ENCODE measurements at places on chromosomes 6 and 20.

GRCh38 chr6:45741437-45742171, 274.1 kb downstream of the CLIC5 start:
- no peak for DNase-seq

DNA sequence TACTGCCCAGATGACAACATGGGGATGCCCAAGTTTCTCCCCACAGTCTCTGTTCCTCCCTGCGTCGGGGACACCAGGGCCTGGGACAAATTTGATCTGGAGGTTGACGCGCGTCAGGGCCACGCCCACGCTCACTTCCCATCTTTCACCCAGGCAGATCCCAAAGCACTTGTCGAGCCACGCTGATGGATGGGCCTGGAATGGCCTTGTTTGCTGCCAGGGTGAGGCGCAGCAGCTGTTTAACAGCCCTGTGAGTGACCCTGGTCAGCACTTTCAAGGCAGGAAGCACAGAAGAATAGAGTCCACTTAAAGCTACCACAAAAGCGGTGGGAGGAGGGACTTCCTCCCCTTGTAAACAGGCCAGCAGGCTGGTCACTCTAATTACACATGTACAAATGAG, 324.7 kb upstream of the JARID2 start:
- DNase-seq = no peak

DNA sequence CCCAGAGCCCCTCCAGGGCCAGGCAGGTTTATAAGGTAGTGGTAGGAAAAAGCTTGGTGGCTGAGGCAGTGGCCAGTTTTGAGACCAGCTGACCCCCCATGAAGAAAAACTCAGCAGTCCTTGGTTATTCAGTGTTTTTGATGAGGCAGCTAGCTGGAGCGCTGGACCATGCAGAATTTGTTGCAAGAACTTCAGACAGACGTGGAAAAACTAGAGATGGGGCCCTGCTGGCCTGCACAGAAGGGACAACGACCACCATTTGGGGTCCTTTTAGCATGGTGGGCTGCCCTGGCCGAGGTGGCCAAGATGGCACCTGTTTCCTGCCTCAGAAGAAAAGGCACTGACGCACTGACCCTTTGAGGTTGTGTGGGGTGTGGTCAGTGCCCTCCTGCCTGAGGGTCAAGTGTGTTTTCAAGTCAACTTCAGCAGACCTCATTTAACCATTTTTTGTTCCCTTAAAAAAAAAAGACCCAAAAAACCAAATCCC, 2.7 kb downstream of the RPS21 start:
- DNase-seq = no peak

DNA sequence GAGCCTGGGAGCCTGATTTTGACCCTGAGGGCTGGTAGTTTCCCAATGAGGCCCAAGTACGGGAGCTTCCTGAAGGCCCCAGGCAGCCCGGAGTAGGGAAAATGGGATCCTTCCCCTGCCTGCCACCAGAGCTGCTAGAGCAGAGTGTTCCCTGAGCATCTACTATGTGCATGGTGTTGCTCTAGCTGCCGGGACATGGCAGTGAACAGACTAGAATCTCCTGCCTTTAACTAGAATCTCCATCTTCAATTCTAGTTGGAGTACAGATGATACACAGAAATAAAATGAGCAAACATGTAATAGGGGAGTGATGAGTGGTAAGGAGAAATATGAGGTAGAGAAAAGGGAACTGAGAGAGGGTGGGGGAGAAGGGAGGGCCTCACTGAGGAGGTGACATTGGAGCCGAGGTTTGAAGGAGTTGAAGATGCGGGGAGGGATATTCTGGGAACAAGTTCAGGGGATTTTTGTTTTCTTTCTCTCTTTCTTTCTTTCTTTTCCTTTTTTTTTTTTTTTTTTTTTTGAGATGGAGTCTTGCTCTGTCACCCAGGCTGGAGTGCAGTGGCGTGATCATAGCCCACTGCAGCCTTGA, 18.5 kb downstream of the VSTM2L start:
- DNase-seq = no peak

GRCh38 chr6:143146186-143146851, 85.6 kb downstream of the AIG1 start:
- no peak for DNase-seq

- DNase-seq = no peak
Observed at GRCh38 chr6:166772518-166772917, 145.5 kb upstream of the RPS6KA2 start.

DNA sequence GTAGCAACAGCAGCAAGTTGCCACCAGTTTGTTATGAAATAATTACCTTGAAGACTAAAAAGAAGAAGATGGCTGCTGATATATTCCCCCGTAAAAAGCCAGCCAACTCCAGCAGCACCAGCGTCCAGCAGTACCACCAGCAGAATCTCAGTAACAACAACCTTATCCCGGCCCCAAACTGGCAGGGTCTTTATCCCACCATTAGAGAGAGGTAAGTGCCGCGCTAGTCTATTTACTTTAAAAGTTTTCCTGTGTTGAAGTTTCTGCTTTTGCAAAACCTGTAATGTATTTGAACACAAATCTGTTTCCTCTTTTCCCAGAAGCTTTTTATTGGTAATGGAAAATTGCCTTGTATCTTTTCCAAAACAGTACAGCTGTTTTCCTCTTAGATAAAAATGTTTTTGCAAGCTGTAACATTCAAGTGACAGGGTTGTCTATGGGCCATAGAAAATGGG, 725 bp downstream of the BTBD3 start:
- DNase-seq = no peak

DNA sequence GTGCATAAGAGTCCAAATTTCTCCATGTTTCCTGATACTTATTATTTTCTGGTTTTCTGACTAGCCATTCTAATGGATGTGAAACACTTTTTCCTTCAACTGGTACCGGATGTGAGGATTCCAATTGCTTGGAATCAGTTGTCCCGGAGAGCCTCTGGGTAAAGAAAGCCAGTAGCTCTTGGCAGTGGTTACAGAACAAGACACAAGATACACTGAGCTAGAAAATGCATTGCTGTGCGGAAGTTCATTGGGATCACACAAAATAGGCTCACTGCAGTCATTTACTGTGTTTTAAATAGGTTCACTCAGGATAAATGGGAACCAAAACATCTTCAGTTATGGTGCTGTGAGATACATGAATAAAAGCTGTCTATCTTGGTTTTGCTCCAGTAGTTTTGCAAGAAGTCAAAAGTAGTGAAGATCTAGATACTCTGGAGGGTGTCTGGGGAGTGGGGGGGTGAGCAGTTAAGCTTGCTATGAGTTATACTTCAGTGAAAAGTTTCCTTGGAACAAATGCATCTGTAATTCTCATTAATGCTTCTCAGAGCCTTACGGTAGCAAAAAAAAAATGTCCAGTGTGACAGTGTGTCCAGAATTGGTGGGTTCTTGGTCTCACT, 54.4 kb upstream of the RNF182 start:
- no peak for DNase-seq
